ENCODE measurements at places on chromosomes 6 and 20.
A peak's percentile ranks its signal among the peaks of the same experiment; 100 is the strongest.

GRCh38 chr6:76615395-76615794, 542.9 kb upstream of the IMPG1 start:
- DNase-seq, result no peak

DNA sequence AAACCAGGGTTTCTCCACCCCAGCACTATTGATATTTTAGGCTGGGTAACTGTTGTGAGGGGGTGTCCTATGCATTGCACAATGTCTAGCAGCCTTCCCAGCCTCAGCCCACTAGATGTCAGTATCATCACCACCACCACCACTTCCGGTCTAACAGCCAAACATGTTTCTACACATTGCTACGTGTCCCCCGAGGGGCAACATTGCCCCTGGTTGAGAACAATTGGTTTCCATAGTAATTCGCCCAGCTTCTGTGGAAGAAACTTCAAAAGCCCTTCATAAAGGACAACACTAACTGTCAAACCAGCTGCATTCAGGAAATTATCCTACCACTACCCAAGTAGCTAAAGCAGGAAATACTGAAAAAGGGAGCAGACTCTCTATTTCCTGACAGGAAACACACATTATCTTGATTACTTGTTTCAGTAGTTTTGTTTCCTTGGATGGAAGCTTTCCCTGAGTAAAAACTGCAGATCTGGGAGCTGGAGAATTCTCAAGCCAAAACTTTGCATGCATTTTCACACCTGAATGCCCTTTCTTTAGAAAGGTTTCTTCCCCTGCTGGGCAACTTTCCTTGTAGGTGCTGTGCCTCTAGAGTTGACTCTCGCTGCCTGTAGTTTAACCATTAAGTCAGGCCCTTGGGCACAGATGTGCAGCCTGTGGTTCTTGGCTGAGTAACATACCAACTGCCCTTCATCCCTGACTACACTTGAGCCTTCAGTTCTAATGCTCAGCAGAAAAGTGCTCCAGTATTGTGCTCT, 23.6 kb downstream of the PKHD1 start:
- peak; percentile 9 for DNase-seq

- DNase-seq, result no peak
Observed at GRCh38 chr20:45399018-45399417, 9.1 kb upstream of the DBNDD2 start.

GRCh38 chr6:153129873-153130514, 1.1 kb downstream of the RGS17 start:
- DNase-seq, result no peak

GRCh38 chr6:130425537-130425936, 59.7 kb downstream of the TMEM200A start:
- no peak for DNase-seq

- no peak for DNase-seq
Observed at GRCh38 chr6:159042003-159042825, 2.6 kb downstream of the TAGAP start.

GRCh38 chr20:9928281-9928737, 89.4 kb upstream of the PAK5 start:
- DNase-seq, result no peak
